Suppressor macrophage (primary cell): ENCODE measurements at places on chromosomes 1 and 21.

DNA sequence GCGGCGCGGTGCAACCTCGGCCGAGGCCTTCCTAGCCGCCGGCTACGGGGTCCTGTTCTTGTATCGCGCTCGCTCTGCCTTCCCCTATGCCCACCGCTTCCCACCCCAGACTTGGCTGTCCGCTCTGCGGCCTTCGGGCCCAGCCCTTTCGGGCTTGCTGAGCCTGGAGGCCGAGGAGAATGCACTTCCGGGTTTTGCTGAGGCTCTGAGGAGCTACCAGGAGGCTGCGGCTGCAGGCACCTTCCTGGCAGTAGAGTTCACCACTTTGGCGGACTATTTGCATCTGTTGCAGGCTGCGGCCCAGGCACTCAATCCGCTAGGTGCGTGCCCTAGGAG lies 379 bp downstream of the PPCS start:
- DNase-seq = peak; percentile 82

GRCh38 chr1:232617237-232617636 lies 12.7 kb downstream of the SIPA1L2 start:
- no peak for DNase-seq

DNA sequence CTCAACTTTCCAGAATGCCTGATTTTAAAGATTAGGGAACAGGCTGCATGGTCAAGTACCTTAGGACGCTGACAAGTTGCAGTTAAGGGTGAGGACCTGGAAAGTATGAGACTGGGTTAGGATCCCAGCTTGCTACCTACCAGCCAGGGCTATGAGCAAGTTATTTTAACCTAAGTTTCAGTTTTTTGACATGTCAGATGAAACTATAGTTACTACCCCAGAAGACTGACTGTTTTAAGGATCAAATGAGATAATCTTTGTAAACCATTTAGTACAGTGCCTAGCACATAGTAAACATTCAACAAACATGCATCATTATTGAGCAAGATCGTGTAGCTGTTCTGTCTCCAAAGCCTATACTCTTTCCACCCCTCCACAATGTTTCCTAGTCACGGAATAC lies 14.4 kb downstream of the THEMIS2 start:
- no peak for DNase-seq

GRCh38 chr1:82565546-82565945 lies 764.8 kb downstream of the ADGRL2 start:
- no peak for DNase-seq

GRCh38 chr1:204102739-204103430 lies 30.0 kb downstream of the SOX13 start:
- DNase-seq = peak; percentile 80

DNA sequence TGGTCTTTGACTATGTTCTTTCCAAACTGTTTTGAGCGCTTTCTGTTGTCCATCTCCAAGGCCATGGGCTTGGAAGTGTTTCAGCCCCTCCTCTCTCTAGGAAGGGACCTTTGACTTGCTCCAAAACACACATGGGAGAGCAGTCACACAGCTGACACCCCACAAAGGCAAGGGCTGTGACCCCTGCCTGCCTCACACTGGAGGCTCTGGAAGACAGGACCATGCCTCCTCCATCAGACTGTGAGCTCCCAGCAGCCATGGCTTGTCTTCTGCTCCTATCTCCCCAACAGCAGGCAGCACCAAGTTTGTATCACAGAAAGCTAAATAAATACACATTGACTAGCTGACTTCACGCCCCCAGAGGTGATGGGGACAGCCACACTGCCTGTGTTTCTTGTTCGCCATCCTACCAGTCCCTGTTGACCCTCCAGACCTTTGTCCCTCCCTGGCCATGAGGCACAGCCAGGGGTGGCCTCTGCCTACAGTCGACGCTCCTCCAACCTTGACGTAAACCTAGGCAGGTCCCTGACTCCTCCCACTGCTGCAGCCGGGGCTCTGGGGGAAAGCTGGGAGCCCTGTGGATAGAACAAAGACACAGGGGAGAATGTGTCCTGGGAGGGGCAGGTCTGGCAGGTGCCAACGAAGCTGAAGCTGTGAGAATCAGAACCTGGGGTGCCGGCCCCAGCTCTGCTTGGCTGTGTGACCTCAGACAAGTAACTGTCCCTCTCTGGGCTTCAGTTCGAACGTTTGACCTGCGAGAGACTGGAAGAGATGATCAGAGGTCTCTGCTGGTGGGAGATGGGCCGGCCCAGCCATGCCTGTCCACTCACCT lies 4.8 kb downstream of the PLA2G2F start:
- no peak for DNase-seq

DNA sequence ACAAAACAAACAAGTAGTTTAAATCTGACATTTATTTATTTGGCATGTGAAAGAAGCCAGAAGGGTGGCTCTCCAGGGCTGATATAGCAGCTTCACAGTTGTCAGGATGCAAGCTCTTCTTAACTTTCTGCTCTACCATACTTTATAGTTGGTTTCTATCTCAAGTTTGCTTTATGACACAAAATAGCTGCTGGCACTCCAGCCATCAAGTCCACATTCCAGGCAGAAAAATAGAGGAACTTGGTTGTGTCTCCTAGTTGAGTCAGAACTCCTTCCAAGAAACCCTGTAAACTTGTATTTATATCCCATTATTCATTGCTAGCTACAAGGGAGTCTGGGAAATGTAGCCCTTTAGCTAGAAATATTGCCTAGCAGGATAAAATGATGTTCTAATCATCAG lies 24.0 kb upstream of the STUM start:
- DNase-seq = no peak

DNA sequence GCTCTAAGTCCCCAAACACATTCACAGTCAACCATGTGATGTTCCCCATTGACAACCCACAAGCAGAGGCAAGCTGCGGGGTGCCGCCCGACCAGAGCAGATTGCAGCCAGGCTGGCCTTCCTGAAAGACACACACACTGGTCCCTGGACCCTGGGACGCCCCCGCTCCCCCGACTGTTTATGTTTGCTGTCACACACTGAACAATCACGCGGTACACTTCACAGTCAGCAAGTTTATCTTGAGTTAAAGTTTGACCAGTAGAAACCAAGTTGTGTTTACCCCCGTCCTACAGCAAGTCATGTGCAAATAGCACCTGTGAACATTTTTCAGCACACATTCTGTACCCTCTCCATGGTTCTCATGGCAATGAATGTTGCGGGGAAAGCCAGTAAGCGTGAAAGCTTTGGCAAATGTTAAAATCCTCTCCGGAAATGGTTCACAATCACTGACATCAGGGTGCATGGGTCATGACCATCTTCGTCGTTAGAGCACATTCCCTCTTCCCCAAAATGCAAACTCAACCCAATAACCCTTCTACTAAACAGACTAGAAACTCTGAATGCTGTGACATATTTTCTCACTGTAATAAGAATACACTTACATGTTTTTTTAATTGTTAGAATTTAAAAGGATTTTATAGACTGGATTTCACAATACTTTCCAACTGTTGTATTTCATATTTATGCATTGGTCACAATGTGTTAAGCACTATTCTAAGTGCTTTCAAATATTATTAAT lies 33.3 kb upstream of the IRF2BP2 start:
- no peak for DNase-seq

DNA sequence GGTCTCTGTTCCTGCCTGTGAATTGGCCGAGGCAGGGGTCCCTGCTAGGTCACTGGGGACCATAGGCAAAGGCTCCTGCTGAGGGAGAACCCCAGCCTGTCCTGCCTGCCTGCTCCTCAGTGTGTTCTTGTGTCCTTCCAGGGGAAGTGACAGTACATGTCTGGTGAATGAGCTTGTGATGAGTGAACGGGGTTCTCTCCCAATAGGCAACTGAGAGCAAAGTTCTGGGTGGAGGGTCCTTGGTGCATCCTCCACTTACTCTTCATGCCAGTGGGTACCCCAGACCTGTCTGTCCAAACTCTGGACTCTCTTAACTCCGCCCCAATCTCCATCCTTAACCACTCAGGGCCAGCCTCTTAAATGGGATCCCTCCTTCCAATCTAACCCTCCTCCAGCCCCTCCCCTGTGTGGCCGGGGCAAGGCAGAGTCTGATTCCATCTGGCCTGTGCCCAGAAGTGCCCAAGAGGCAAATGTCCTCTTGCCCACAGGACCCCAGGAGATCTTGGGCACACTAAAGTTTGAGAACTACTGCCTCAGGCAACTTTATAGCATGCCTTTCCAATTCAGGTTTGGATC lies 2.0 kb downstream of the XKR8 start:
- no peak for DNase-seq

DNA sequence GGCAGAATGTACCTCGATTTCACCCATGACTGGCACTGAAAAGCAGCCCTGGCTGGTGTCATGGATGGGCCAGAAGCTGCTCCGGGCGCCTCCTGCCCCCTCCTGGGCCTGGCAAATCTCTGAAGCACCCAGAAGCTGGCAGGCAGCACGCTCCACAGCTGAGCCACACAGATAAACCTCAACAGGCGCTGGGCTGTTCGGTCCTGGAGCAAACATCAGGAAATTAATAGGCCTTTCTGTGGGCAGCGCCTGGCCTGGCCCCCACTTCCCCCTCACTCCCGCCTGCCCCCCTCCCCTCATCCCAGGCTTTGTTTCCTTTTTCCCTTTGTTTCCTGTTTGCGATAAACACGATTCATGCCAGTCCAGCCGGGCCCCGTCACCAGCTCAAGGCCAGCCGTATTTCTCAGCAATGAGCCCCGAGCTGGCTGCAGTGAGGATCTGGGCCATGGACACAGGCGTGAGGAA lies 20.1 kb upstream of the DISP3 start:
- DNase-seq = no peak

- peak; percentile 29 for DNase-seq
Measured at GRCh38 chr1:50262436-50262835, 153.7 kb downstream of the ELAVL4 start.

DNA sequence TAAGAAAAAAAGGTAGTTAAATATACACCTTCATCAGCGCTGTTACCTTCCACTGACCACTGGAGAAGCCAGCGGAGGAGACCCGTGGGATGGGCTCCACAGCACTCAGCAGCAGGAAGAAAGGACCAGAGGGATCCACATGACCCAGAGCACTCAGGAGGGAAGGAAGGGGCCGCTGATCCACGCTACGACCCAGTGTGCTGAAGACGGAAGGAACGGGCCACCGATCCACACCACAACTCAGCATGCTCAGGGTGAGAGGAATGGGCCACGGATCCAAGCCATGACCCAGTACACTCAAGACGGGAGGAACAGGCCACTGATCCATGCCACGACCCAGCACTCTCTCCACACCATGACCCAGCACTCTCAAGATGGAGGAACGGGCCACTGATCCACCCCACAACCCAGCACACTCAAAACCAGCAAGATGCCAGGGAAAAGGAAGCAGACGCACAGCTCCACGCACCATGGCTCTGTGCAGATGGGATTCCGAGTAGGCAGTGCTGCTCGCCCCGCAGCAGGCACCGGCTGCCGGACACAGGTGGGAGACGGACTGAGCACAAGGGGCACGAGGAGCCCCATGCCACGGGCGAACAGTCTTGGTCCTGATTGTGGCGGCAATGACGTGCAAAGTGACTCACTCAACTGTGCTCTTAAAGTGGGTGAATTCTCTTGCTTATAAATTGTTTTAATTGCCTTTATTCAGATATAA lies 8.7 kb downstream of the WRAP73 start:
- no peak for DNase-seq
